ENCODE measurements at places on chromosomes 6 and 20.

DNA sequence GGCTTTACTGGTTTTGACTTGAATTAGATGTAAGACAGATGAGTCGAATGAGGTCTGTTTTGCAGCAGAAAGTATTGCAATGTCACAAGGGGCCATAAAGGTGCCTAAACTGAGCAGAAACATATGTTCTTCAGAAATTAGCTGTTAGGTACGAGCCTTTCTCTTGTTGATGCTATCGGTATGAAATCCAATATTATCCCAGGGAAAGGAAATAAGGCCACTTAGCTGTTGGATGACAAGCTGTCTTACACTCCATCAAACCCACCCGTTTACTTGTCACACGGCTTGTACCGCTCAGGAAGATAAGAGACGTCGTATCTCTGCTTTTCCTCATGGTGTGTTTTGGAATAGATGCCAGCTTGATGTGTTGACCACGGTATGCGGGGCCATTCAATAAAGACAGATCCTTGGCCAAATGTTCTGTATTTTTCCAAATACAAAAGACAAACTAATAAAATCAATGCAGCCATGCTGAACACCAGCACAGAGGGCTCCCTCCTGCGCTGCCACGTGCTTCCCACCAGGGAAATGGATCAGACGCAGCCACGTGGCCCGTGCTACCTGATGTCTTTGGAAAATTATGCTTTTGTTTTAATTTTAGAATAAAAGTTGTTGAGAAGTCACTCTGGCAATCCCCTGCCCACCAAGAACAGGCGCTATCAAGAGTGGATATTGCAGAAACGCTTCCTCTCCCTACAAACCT lies 255.9 kb upstream of the SULF2 start:
- no peak for DNase-seq

DNA sequence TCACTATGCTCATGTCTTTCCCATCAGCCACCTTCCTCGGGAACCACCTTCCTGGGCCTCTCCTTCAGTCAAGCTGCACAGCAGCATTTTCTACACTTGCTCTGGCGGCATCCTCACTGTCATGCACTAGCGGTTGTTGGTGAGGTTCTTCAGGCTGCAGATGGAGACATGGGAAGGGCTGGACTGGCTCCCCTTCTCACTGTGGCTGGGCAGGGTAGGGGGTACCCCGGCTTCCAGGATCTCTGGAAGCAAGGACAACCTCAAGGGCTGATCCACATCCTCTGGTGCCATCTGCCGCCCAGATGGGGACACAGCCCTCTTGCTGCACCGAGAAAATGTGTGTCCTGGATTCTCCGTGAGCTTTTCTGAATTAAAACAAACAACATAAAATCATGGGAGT lies 180.1 kb upstream of the RNF24 start:
- DNase-seq, result peak; percentile 47

- DNase-seq, result peak; percentile 63
Observed at GRCh38 chr6:12751694-12752325, 35.2 kb downstream of the PHACTR1 start.

GRCh38 chr6:115643762-115644161 lies 416.9 kb downstream of the FRK start:
- peak; percentile 68 for DNase-seq

DNA sequence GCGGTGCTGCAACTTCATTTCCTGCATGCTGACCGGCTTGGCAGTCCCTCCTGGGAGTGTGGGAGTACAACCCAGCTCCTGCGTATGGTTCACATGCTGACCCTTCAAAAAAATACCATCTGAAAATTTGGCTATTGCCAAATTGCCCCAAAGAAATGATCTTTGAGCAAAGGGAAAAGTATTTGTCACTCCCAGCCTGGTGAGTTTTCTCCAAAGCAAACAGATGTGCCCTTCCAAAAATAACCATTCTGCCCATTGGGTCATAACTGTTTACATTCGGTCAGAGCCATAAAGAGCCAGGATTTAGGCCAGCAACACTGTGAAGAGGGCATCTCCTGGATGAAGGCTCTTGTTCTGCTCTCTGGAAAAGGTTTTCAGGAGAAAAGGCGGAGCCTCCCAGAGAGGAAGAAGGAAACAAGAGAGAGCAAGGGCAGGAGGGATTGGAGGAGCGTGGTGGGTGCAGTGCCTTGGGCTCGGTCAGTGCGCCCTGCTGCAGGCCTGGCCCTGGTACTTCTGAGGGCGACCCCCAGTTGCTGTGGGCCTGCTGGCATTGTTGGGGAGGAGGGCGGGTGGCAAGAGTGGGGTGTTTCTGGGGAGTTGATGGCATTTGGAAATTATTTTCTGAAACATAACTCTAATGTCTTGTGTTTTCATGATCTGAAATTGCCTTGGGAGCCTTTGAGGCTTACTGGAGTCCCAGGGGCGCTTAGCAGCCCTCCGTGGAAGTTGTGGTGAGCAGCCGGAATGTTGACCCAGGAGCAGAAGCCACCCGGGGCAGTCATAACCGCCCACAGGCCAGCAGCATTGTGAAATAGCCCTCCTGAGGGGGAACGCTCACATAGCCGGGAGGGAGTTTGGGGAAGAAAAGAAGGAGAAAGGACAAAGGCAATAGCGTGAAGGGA lies 248.4 kb downstream of the MYLK4 start:
- DNase-seq, result no peak

GRCh38 chr6:136467186-136467585 lies 83.0 kb downstream of the MAP7 start:
- DNase-seq, result no peak

DNA sequence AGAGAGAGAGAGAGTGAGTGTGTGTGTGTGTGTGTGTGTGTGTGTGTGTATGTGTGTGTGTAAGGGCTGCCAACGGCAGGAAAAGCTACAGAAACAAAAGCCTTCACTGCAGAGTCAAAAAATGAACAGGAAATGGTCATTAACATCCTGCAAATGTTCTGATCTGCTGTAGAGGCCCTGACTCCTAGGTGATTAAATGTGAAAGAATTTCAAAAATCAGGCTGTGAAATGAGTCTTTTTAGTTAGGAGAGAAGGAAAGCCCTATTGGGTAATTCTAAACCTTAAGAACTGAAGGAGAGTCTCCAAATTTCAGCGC lies 166.5 kb upstream of the MYLIP start:
- peak; percentile 91 for DNase-seq

DNA sequence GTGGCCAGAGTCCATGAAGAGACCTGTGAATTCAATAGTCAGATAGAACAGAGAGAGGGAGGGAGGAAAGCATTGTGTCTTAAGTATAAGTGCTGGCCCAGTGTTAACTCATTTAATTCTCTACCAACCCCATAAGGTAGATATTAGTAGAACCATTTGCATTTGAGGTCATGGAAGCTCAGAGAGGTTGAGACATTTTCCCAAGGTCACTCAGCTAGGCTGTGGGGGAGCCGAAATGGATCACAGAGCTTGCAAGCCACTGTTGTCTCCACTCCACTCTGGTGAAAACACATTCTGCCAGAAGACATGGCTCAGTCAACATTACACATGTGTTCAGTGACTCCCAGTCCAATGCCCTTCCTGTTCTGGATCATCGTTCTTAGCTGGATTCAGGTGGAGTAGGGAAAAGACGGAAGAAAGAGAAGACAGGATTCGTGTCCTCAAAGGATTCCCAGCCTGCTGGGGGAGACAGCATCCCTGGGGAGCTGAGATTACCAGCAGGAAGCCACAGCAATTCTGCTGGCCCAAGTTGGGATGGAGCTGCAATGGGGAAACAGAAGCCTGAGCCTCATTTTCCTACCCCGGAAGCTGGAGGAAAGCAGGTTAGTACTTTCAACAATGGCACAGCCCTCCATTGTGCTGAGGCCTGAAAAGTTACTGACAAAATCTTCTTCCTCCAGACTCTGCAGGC lies 27.0 kb upstream of the MDGA1 start:
- no peak for DNase-seq

DNA sequence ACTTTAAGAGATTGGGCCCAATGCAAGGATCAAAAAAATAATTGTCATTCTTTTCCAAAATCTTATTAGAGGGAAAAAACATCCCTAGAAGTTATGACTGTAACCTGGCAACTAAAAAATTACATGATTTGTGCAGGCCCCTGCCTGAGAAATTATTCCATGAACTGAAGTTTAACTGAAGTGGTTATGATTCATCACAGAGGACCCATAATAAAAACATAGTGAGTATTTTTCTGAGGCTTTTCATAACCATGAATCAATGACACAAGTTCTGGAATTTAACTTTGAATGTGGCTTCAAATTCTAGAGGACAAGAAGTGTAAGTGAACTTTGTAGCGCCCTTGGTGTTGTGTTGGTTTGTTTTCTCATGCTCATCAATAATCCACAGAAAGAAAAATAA lies 31.1 kb upstream of the CARMIL1 start:
- peak; percentile 76 for DNase-seq

DNA sequence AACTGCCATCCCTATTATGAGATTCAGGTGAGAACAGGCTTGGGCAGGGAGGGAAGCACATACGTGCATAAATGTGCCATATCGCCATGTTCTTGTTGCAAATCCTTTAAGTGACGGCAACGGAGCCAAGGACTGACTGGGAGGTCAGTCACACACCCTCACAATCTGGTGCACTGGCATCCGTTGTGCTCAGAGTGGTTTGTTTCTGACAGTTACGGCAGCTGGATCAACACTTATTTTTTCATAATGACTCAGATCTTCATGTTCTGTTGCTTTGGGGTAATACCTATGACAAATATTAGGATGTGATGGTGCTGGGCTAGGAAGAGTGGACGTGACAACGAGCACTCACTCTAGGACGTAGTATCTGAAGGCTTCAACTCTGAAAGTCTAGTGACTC lies 56.2 kb upstream of the PREP start:
- DNase-seq, result peak; percentile 42

GRCh38 chr6:77463308-77463860 lies at the start of gene HTR1B:
HTR1B (minus strand) TSS chr6:77463491; CDS start chr6:77463403, 88 bp downstream.
- peak; percentile 52 for DNase-seq

DNA sequence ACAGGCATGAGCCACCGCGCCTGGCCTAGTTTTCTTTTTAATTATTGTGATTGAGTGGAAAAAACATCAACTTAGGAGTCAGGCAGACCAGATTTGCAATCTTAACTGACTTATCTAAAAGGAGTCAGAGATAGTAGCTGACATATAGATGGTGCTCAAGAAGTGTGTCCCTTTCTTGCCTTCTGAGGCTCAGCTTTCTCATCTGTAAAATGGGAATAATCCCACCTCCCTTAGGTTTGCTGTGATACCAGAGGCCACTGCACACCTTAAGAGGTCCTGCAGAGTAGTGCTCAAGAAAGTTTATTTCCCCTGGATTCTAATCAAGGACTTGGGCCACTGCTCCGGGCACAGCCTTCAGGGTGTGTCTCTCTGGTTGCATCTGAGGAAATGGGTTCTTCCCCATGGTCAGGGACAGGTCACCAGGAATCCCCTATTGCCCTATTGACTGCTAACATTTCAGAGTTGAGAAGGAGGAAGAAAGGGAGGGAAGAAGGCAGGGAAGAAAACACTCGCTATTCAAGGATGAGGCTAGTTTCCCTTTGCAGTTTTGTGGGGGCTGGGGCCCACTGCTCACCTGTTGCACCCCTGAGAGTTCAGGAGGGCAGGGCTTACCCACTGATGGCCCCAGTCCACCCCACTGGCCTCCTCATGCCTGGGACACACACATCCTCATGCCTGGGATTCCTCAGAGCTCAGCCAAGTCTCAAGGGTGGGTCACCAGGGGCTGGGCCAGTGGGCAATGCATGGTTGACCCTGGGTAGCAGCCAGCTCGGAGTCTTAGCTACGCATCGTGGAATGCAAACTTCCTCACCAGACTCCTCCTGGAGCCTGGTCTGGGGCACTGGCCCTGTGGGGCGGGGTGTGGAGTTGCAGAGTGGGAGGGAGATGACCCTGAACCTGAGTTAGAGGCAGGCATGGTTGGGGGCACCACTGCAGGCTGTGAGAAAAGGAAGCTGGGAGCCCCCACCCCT lies 21.2 kb downstream of the C6orf132 start:
- peak; percentile 83 for DNase-seq

DNA sequence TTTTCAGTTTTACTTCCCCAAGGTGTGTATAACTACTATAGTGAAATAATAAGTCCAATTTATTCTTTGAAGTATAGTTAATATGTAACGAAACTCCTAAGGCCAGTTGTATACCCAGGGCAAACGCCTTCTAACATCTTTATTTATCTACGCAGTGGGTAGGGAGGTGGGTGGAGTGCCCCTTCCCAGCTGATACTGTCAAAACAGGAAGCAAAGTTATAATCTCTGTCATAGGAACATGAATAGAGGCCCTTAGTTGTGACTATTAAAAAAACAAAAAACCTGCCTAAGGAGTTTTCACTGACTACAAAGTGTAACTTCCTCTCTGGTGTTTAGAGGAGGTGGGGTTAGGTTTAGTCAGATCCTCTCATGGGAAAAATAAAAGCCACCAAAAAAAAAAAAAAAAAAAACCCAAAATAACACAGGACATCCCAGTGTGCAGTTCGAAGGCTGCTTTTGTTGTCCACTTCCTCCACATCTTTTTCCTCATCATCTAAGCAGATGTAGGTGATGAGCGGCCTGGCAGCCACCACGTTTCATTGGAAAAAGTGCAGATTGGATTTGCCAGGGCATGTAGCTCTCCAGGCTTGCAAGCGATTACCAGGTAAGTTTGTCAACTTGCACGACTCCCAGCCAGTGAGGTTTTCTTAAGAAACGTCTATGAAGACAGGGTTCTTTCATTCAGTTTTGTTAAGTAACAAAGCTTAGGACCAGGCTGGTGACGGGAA lies 58.7 kb downstream of the UTRN start:
- DNase-seq, result no peak

DNA sequence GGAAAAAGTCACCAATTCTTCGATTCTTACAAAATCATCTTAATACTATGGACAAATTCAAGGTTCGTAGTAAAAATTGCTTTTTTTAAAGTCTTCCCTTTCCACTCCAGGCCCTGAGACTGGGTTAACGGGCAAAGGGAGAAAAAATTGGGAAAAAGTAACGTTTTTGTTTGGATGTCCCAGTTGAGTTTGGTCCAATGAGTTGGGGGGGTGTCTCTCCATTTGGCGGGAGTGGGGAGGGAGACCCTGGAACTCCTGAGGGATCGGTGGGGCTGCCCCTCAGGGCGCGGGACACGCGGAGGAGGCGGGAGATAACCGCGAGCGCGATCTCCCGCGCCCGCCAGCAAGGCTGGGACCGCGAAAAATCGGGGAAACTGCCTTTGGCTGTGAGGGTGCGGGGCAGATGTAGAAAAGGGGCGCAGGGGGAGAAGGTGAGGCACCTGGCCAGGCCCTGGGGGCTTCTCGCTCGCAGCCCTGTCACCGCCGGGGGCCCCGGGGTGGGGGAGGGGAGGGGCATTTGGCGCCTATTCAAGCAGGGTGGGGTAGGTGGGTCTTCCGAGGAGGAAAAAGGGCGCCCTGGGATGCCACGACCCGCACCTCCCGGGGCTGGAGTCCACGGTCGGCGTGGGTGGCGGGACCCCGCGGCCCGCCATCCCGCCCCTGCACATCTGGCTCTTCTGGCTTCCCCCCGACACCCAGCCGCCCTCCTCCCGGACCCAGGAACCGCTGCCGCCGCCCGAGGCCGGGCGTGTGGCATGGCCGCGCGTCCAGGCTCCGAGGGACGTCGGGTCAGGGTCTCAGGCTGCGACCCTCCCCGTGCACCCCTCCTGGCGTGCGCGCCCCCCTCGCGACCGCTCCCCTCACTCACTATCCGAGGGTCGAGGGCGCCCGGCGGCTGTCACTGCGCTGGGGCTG lies 595 bp downstream of the FBXO5 start:
- DNase-seq, result no peak

DNA sequence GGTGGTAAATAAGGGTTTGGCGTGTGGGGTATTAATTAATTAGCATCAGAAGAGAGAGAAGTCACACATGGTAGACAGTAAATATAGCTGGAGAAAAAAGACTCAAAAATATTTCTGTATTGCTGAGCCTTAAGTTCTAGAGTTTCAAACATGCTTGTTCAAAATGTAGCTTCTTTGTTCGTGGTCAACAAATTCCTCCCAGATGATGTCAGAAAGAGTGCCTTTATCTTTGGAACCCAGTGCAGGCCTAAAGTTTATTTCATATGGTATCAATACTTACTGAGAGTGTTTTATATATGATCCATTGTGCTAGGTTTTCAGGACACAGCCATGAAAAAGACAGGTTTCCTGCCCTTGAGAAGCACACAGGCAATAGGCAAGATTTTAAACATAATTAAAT lies 18.3 kb downstream of the MARCKS start:
- DNase-seq, result peak; percentile 71

Data from EL (cell line).